ENCODE measurements at places on chromosomes 5 and 9.

DNA sequence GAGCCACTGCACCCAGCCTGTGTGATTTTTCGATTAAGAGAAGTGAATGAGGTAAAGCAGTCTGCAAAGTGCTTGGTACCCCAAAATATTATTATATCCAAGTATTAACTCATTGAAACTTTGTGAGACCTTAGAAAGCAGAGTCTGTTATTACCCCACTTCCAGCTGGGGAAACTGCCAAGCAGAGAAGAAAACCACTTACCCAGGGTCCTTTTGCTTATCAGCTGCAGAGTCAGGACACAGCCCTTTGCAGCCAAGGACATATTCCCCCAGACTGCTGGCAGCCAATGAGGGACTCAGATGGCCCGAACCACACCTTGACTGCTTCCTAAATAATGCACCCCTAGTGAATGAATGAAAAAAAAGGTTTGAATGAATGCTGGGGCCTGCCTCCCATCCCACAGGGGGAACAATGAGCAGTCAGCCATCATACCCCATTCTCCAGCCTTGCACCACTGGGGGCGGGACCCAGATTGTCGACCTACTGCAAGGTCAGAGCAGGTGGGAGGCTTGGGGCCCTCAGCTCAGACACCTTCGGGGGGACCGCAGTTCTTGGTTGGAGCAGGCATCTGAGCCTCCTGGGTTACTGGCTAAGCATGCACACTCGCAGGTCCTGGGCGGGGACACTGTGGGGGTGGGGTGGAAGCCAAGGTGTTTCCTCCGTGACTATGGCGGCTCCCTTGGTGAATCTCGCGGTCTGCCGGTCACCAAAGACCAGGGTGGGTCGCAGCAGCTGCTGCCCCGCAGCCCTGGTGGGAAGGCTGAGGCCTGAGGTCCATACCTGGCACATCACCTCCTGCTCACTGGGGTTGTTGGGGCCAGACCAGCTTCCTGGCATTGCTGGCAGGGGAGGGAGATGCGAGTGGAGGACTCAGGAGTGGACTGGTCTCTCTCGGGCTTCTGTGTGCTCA, 29.7 kb downstream of the PRRT1B start:
- no peak for DNase-seq

DNA sequence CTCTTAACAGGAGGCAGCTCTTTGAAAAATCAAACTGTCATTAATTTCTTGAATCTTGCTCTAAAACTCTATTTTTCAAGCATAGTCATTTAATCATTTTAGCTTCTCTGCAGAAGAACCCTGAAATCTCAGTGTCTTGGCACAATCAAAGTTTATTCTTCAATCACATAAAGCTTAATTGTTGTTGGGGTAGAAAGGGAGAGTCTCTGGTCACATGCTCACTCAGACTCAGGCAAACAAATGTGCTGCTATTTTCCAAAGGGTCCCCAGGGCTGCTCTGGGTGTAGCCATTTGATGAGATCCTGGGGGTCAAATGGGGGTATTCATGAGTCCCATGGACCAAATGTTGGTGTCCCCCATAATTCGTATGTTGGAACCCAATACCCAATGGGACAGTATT, 114.8 kb downstream of the MSX2 start:
- no peak for DNase-seq

- no peak for DNase-seq
These were observed 583.5 kb downstream of the ZNF608 start for GRCh38 chr5:124162767-124163532.

GRCh38 chr9:72995131-72996024, 42.5 kb upstream of the ALDH1A1 start:
- DNase-seq = no peak

DNA sequence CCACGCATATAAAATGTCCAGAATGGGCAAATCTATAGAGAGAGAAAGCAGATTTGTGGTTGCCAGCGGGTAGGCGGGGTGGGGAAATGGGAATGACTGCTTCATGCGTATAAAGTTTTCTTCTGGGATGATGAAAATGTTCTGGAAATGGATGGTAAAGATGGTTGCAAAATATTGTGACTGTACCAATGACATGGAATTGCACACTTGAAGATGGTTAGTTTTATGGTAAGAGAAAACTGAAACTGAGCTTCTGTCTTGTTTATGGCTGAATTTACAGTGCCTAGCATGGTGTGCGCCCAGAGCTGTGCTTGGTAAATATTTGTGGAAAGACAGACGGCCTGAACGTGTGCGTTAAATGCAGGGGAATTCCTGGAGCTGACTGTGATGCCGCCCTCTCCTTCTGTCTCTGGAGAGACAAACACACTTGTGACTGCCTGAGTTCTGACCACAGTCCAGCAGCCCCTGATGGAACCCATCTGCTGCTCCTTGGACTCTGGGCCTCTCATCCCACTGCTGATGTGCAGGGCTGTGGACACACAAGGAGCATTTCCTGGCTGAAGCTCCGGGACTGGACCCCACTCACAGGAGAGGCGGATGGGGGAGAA, 8.6 kb upstream of the PTGES start:
- peak; percentile 94 for DNase-seq

DNA sequence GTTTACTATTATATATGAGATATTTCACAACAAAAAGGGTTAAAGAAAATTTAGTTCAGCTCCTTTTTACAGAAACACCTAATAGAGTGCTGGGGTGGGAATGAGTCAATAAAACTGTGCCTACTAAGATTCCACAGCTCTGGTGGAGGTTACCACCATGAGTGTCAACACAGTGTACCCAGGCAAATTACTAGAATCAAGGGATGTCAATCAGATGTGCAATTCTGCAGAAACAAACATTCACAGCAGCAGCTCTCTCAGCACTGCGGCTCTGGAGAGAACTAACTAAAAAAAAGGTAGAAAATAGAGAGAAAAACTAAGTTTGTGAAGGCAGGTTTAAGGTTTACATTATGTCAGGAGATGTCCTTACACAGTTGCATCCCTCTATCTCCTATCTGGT, 1313.0 kb downstream of the MAT2B start:
- no peak for DNase-seq

- DNase-seq = no peak
These were observed 357 bp downstream of the PTGDS start for GRCh38 chr9:136977649-136978072.

DNA sequence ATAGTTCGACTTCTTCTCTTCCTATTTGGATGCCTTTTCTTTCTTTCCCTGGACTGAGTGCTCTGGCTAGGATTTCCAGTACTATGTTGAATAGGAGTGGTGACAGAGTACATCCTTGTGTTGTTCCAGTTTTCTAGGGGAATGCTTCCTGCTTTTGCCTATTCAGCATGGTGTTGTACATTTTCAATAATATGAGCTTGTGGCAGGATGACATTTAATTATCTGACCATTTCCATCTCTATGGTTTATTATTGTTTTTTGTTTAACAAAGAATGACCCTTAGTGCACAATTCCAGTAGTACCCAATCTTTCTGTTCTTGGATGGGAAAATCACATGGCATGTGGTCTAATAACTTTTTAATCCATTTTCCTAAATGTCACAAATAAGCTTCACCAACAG, 135.6 kb upstream of the SLC12A2 start:
- no peak for DNase-seq

DNA sequence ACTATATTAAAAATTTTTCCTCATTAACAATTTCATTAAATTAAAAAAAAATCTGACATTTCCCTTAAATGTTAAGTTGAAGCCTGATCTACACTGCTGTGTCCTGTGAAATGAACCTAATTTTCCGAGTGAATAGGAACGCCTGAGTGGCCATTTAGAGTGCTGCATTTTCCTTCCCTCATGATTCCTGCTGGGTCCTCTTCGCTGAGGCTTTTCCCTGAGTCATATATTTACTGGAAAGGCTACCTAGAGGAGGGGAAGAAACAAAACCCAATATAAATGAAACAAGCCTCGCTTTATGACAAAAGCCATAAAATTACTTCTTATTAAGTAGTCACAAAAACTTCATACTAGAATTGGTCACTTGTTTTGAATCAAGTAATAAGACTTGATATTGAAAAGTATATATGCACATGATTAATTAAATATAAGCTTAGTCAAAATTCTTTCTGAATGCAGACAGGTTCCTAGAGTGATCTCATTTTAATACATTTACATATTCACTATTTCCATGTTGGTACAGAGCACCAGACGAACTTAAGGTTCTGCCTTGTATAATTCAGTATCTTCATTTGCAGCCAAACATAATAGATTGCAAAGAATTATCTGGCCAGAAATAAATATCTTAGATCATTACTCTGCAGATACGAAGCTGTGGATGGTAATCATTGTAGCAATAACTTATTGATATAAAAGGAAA, 6.3 kb upstream of the ISCA1 start:
- no peak for DNase-seq

GRCh38 chr9:61665330-61665751, 475.5 kb downstream of the SPATA31A7 start:
- no peak for DNase-seq

GRCh38 chr5:92435781-92436180, 1052.7 kb upstream of the ARRDC3 start:
- DNase-seq = no peak

GRCh38 chr5:139561655-139562451, 714 bp downstream of the UBE2D2 start:
- peak; percentile 37 for DNase-seq
